ENCODE measurements at places on chromosomes 13 and 19.
A peak's percentile ranks its signal among the peaks of the same experiment; 100 is the strongest.

- no peak for DNase-seq
These were observed 30.8 kb downstream of the DNAJC3 start for GRCh38 chr13:95707442-95708390.

DNA sequence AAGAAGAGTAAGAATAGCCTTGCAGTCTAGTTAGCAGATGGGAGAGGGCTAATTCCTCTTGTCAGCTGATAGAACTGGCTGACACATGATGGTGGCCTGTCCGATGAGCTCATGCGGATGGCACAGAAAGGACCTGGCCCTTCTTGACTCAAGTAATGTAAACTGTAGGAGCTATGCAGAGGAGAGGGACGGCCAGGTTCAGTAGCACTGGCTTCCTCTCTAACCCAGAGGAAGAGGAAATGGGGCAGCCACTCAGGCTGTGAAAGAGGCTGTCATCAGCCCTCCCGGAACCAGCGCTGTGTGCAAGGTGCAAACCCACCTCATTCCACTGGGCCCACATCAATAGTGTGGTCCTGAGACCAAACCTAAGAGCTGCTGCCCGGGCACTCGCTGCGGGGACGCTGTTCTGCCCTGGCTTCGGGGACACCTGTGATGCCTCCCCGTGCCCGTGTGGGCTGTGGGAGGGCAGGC lies 30.8 kb upstream of the USE1 start:
- DNase-seq: no peak

GRCh38 chr13:44165221-44165888 lies 208.3 kb upstream of the SERP2 start:
- no peak for DNase-seq

GRCh38 chr13:110338441-110339101 lies 31.5 kb downstream of the COL4A2 start:
- peak; percentile 50 for DNase-seq

- no peak for DNase-seq
These were observed 31.4 kb downstream of the NFIX start for GRCh38 chr19:13026462-13027370.

DNA sequence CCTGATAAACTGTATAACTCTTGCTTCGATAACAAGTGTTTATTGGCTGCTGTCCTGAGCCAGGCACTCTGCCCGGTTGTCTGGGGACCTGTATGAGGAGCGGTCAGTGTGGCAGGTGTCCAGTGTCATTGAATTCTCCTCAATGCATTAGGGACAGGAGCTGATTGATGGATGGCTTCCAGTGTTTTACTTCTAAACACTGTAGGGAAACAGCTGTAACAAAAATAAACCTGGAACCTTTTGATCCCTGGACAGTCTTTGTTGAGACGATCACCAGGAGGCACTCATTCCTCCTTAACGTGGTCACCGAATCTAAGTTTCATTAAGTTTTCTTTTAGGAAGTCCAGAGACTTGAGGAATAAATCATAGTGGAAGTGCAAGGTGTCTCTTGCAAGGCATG lies 17.9 kb downstream of the UBAC2 start:
- no peak for DNase-seq

Measured in skeletal muscle cell (primary cell).